ENCODE measurements at places on chromosomes 11 and 22.

DNA sequence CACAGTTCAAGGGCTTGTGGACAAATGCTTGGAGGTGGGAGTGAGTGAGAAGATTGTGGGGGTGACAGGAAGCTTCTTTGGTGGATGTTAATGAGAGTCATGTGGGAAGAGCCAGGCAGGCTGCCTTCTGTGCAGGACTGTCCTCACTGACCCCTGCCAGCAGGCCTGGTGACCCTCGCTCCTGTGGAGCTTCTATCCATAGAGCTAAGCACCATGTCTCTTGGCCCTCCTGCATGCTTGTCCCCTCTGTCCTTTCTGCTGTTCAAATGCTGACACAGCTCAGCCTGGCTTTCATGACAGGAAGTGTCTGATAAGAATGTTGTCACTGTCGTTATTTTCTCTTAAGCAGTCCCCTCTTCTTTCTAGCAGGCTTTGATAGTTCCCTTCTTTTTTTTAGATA lies 37.6 kb downstream of the NAT10 start:
- DNase-seq = no peak

- DNase-seq = peak; percentile 67
Observed at GRCh38 chr11:46489656-46490560, 98.3 kb upstream of the CHRM4 start.

GRCh38 chr11:12266943-12267342 lies 110.4 kb upstream of the PARVA start:
- no peak for DNase-seq

- DNase-seq = no peak
Observed at GRCh38 chr11:131118247-131118646, 202.0 kb upstream of the SNX19 start.

DNA sequence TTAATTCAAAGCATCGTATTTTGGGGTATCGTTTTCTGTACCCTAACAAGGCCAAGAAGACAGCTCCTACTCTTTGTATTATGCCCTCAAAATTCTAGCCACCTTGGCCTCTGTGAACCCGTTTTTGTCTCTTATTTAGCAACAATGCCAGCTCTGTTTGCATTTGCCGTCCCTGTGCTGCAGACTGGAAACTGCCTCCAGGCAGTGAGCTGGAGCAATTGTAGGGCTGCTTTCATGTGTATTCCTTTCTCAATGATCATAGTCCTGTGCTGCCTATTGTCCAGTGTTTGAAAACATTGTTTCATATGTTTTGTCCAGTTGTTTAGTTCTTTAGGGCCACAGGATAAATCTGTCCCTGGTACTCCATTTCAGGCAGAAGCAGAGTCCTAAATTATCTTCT lies 19.9 kb upstream of the BACE1-AS start:
- DNase-seq = no peak

DNA sequence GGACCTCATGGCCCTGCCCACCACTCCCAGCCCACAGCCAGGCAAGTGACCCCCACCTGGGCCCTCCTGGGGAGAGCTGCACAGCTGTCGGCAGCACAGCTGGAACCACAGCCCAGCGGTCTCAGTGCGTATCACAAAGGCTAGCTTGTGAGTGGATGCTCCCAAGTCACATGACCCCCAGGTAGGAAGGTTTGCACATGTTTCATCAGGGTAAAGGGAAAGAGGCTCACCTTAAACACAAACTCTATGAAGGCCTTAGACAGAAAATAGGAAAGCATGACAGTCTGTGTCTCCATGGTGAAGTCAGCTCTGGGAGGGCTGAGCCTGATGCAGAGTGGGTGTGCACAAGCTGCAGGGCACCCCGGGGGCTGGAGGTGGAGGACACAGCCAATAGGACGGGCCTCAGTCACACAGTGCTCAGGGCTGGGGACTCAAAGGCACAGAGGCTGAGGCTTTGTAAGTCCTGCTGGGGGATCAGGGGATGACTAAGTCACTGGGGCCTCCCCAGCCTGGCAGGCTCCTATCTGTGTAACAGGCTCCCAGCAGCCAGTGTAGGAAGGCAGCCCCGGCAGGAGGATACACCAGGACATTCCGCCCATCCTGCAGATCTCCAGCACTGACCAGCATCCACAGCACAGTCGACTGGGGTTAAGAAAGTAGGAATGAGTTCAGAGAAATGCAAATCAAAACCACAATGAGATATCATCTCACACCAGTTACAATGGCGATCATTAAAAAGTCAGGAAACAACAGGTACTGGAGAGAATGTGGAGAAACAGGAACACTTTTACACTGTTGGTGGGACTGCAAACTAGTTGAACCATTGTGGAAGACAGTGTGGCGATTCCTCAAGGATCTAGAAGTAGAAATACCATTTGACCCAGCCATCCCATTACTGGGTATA lies 22.0 kb downstream of the CELSR1 start:
- no peak for DNase-seq

GRCh38 chr22:17257121-17258001 lies 38.1 kb upstream of the ADA2 start:
- no peak for DNase-seq

DNA sequence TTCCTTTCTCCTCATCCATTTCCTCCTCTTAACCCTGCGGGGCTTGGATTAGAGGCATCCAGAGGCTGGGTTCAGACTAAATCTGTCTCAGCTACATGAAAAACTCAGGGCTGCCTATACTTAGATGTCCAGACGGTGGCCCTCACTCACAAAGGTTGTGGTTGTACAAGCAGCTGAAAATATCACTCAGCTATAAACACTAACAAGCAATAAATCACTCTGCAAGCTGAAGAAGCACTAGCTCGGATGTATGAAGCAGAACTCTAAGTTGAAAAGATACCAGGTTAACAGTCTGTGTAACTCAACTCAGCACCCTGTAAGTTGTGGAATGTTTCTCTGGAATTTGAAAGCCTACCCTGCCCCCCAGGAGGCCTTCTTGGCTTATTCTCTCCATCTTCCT lies 82.9 kb downstream of the EXT2 start:
- no peak for DNase-seq

GRCh38 chr22:48666620-48667019 lies 1161.1 kb downstream of the BRD1 start:
- no peak for DNase-seq

GRCh38 chr22:47739291-47740015 lies 977.0 kb downstream of the TBC1D22A start:
- no peak for DNase-seq

DNA sequence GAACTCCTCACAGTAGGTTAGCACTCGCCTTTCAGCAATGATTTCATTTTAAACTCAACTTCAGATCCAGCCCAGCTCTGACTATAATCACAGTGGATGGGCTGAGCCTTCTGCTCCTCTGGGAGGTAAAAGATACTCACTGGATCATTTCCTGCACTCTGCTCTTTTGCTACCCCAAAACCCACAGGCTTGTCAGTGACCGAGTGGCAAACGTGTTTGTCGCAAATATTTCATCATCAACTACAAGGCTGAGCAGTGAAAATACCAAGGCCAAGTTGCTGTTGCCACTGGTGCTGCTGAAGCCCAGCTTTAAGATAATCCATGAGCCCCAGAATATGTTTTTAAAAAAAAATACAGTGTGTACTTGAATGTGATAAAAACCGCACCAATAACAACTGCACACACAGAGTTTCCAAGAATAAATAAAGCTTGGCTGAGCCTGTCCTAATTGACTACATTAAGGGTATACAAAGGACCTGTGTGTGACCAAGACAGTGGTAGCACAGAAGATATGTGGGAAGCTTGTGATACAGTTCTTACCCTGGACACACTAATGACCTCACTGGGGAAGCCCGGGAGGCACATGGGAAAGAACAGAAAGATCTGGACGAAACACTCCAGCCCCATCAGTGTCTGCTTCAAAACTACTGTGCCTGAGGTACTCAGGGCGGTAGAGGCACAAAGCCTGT lies 41.3 kb downstream of the ABTB2 start:
- peak; percentile 74 for DNase-seq

GRCh38 chr22:30302810-30303138 lies 13.5 kb upstream of the CASTOR1 start:
- no peak for DNase-seq

GRCh38 chr11:64644647-64645275 lies 53.7 kb downstream of the SLC22A12 start:
- DNase-seq = peak; percentile 69

DNA sequence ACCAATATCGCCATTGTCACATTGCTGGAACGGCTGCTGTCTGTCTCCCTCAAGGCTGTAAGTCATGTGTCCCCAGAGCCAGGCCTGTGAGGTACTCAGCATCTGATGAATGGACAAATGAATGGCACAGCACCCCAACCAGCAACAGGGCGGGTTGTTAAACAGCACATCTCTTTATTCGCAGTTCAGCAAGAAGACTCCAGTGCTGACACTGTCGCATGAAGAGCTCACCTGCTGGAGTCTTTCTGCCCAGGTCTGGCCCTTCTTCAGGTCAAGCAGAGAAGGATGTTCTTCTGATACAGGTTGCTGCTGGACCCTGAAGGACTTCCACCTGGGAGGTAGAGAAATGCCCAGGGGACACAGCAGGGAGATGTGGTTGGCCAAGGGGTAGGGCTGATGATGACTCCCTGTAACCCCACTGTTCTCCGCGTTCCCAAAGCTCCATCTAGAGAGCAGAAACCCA lies 4.8 kb downstream of the SPATA19 start:
- DNase-seq = no peak

- no peak for DNase-seq
Observed at GRCh38 chr11:32843544-32843943, 13.8 kb downstream of the PRRG4 start.

DNA sequence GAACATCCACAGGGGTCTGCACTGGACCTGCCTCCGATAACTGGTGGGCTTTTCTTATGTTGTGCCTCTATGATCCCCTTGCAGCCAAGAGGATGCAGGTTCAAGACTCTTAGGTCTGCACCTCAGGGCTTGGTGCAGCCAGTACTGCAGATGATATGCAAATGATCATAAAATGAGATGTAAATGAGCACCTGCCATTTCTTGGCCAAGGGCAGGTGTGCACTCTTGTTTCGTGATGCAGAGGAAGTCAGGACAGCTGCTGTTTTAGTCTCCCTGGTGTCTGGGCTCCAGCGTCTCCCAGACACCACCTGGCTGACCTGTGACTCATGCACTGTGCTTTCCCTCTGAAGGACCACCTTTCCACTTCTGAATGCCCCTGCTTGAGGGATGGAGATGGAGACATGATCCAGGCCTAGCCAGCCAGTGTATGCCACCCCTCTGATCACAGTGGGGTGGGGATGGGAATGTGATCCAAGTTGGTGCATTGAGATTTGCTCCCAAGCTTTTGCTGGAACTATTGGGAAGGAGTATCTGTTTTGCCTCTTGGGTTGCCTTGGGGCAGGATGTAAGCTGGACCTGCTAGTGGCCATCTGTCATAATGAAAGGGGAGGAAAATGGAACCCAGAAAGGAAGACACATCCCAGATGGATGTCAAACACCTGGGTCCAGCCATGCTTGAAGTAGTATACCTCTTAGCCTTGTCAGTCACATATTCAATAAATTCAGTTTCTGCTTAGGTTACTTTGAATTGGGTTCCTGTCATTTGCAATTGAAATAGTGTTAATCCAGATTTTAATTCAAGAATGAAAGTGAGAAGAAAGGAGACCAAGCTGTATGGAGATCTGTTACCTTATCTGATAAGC lies 3.3 kb upstream of the KCNJ11 start:
- no peak for DNase-seq

- DNase-seq = no peak
Observed at GRCh38 chr11:65928667-65929066, 9.4 kb downstream of the DRAP1 start.

- DNase-seq = no peak
Observed at GRCh38 chr11:34454308-34455032, 15.7 kb downstream of the CAT start.

GRCh38 chr11:121652971-121653370 lies 200.2 kb upstream of the SORL1-AS1 start:
- no peak for DNase-seq

DNA sequence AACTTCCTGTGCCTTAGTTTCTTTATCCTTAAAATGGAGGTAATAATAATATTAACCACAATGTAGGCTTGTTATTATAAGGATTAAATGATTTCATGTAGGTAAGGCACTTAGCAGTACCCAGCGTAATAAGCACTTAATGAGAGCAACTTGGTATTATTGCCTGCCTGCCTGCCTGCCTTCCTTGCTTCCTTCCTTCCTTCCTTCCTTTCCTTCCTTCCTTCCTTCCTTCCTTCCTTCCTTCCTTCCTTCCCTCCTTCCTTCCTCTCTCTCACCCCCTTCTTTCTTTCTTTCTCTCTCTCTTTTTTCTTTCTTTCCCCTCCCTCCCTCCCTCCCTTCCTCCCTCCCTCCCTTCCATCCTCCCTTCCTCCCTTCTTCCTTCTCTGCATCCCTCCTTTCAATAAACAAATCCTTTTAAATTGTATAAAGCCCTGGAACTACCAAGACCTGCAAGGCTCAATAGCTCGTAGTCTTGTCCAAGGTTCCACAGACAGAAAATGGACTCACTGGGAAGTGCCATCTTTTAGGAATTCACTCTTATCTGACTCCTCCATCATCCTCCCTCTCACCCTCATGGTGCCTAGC lies 20.7 kb upstream of the TIMP3 start:
- no peak for DNase-seq

DNA sequence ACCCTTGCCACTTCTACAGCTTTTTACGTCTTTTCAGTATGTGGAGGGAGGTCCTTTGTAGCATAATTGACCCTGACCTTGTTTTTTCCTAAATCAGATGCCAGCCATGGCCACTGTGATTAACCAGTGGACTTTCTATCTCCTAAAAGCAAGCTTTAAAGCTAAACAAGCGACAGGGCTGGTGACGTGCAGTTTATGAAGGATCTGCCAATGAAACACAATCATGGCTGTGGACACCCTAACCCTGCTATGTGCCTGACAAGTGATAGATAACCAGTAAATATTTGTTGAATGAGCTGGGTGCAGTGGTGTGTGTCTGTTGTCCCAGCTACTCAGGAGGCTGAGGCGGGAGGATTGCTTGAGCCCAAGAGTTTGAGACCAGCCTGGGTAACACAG lies 64.2 kb downstream of the LIF start:
- DNase-seq = no peak

GRCh38 chr11:1129611-1130160 lies 28.1 kb upstream of the MUC5AC start:
- no peak for DNase-seq

DNA sequence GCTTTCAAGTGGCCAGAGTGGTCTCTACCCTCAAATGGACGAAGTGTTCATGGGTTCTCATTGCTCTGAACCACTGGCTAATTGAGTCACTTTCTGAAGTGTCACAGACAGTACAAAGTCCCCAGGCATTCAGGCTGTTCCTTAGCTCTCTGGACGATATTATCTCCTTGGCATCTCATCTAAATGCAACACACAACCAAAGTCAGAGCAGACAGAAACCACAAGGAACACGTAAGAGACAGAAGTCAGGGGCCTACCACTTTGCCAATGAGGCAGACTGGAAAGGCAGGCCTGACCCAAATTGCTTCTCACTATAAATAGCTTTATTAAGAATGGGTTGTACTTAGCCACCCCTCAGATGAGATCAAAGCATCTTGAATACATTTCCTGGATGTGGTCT lies 29.0 kb upstream of the LDLRAD3 start:
- no peak for DNase-seq

All from NB4 (cell line).